ENCODE measurements at places on chromosomes 5 and 9.

DNA sequence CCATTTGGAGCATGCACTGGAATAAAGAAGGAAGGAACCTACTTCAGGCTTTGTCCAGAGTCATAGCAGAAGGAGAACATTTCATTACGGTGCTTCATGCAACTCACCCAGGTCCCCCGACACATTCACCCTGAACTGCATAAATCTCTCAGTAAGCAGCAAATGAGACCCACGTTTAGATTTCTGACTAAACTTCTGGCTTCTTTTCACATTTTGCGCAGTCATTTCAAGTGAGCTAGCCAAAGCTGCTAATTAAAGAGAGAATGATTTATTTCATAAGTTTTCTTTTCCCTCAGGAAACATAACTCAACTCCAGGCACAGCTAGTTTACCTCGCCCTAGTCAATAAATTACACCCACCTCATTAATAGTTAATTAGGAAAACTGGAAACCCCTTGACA is 88.6 kb upstream of the GAS1 start:
- DNase-seq, result no peak

DNA sequence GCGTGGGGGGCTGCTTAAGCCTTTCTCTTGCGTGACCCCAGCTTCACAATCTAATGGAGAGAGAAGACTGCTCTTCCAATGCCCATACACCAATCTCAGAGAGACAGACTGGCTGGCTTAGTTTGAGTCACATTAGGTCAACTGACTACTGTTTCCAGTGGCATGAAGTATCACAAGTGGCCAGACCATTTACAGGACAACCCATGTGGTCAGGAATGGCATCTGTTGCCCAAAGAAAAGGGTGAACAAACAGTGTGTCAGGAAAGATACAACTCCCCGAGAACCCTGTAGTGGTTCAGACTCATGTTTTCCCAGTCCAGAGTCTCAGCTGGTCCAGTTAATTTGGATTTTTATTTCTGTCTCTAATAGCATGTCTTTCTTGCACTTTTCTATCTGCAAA is 177.4 kb upstream of the IL12B start:
- no peak for DNase-seq

GRCh38 chr9:69658987-69659675 is 13.0 kb downstream of the APBA1 start:
- no peak for DNase-seq

DNA sequence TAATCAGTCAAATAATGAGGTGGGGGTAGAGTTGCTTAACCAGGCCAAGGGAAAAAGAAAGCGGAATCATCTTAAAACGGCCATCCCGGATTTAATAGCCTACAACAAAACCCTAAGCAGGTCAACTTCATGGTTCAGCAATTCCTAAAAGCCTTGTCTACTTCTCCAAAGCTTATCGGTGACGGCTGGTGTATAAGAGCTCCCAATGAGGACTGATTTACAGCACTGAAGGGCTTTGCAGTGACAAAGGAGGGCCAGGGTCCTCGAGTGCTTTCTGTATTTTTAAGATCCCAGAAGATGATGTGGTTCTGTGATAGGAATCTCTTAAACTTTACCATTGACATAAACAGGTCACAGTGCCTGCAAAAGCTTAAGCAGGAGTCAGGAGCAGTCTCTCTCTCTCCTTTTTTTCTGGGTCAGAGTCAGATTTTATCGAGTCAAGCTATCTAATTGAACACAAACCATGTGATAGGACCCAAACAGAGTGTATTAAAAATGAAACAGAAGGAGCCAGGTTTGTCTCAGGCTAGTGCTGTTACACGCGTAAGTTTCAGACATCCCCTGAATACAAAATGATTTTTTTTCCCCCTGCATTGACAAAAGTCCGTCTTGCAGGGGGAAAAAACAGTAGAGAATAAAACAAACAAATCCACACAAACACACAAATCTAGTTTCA is 663.6 kb upstream of the ZNF608 start:
- no peak for DNase-seq

- DNase-seq, result no peak
Measured at GRCh38 chr9:94144394-94144793, 60.1 kb downstream of the PTPDC1 start.

DNA sequence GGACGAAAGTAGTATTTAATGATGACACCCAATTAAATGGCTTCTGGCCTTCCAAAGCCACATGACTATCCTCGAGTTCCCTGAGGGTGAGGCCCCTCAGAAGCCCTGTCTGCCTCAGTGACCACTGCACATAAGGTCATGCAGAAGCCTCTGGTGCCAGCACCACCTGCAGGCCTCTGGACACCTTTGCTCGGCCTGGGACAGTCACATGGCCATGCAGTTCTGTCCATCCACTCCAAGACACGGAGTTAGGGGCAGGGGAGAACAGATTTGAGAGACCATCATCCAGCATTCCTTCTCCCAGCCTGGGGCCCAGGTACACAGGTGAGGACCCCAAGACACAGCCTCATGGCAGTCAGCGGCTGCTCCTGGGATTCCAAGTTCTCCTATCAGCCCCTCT is 145.0 kb downstream of the ROR2 start:
- DNase-seq, result no peak

DNA sequence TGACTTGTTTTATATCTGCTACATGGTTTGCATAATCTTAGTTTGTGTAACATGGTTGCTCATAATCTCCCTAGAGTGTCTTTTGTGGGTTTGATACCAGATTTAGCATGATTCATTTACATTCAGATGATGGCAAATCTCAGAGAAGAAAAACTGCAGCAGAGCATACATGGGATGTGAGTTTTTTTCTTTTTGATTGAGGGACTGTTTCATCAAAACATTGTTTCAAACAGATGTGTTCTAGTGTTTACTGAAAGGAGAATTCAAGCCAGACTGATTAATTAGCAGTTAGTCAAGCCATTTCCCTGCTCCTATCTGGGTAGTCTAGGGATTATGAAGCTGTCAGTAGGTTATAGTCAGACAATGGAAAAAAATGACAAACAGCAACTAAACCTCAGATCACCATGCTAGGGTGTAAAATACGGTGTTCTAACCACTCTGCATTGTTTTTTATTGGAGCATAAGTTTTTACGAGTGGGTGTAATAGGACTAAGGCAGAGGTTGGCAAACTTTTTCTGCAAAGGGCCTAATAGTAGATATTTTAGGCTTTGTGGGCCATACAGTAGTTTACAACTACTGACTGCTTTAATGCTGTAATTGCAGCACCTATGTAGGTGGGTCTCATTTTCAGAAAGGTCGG is 10.5 kb upstream of the GDNF start:
- DNase-seq, result no peak

DNA sequence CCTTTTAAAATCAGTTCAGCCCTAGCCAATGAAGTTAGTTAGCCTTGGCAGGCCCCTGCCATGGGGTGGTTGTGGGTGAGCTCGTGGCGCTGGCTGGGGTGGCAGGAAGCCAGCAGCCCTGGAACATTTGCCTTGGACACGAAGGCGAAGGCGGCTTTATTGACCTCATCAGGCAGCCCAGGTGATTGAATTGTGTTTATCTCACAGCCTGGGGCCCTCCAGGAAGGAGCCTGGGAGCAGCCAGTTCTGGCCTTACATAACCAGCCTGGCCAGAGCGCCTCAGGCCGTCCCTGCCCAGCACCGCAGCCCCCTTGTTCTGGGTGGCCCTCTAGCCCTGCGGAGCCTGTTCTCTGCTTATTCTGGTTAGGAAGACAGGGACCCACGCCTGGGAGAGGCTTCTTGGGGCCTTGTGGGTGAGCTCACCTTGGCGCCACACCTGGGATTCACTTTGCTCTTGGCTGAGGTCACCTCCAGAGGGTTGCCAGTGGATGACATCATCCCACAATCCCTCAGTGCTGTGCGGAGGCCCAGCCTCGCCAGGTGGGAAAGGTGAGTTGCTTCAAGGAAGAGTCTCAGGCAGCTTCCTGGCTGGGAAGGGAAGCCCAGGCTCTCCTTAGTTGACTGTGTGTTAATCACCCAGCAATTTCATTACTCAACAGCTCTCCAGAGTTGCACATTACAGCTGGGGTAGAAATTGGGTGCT is 54.4 kb upstream of the RPL26L1 start:
- DNase-seq, result no peak

DNA sequence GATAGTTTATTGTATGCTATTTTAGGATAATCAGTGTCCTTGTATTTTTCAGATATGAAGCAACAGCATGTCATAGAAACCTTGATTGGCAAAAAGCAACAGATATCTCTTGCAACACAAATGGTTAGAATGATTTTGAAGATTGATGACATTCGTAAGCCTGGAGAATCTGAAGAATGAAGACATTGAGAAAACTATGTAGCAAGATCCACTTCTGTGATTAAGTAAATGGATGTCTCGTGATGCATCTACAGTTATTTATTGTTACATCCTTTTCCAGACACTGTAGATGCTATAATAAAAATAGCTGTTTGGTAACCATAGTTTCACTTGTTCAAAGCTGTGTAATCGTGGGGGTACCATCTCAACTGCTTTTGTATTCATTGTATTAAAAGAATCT is 14.5 kb downstream of the CCT5 start:
- no peak for DNase-seq

DNA sequence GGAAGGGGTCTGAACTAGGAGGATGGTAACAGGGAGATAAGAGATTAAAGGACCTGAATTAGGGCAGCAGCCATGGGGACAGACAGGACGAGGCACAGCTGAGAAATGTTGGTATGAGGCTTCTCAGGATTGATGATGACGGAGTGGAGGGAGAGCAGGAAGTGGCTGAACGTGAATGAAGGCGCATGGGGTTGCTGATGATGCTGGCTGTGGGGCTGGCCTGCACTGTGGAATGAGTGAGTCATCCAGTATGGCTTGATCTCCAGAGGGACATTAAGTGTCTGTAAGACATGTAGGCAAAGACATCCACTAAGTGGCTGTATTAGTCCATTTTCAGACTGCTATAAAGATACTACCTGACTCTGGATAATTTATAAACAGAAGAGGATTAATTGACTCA is 256.4 kb downstream of the ICE1 start:
- no peak for DNase-seq

GRCh38 chr9:89454498-89455355 is 43.2 kb downstream of the SEMA4D start:
- DNase-seq, result no peak

DNA sequence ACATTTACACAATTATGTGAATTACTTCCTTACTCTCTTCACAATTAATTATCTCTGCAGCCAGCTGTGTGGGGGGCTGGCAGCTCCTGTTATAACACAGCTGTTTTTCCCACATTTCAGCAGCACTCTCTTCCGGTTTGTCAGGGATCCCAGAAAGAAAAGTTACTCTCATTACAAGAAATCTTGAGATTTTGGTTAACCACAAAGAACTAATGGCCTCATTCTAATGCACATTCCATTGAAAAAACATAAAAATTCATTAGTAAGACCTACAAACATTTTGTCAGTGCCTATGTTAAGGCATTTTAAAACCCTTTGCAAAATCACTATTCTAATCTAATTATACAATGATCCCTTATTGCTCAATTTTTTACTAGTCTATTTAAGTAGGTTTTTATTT is 64.1 kb downstream of the PDE4D start:
- DNase-seq, result no peak

Measured in stimulated activated naive CD4-positive, alpha-beta T cell (primary cell).